ENCODE measurements at places on chromosomes 16 and 17.
A peak's percentile ranks its signal among the peaks of the same experiment; 100 is the strongest.

DNA sequence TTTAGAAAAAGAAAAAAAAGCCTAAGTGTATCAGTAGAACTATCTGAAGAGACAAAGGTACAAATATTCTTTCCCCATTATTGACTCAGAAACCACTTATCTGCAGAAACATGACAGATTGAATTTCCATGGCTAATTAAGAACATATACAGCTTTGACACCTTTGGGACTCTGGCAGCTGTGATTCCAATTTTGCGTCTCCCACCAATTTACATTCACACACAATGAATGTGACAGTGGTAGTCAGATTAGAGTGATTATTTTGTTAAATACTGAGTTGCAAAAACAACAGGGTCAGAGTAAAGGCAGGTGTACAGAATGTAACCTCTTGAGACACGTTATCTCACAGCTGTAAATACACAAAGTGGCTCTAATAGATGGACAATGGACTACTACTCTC lies 5.3 kb upstream of the PPM1D start:
- DNase-seq = no peak

GRCh38 chr17:16820161-16820877 lies 130.3 kb downstream of the CCDC144A start:
- no peak for DNase-seq

DNA sequence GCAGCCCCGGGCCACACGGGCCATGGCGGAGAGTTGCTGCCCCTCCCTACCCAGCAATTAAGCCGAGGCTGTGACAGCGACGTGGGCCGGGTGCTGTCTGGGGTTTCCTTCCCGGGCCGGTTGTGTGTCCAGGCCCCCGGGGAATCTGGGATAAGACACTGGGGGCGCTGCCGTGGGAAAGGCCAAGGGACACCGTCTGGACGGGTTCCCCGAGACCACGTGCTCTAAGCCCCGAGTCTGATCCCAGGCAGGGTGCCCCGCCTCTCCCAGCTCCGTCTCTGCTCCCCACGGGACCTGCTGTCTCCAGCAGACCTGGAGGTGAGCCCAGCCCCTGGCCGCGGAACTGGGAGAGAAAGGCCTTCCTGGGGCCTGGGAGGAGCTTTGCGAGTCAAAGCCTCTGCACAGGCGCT lies 92.2 kb downstream of the IRX3 start:
- DNase-seq = no peak

DNA sequence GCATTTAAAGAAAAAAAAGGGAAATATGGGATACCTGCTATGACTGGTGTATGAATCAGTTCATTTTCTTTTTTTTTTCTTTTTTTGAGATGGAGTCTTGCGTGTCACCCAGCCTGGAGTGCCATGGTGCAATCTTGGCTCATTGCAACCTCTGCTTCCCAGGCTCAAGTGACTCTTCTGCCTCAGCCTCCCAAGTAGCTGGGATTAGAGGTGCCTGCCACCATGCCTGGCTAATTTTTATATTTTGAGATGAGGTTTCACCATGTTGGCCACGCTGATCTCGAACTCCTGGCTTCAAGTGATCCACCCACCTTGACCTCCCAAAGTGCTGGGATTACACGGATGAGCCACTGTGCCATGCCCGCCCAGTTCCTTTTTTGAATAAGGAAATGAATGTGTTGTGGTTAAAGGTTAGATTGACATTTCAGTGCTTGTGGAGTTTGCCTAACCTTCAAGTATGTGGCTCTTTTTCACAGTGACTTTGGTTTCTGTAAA lies 7.7 kb downstream of the HAPSTR1 start:
- peak; percentile 34 for DNase-seq

DNA sequence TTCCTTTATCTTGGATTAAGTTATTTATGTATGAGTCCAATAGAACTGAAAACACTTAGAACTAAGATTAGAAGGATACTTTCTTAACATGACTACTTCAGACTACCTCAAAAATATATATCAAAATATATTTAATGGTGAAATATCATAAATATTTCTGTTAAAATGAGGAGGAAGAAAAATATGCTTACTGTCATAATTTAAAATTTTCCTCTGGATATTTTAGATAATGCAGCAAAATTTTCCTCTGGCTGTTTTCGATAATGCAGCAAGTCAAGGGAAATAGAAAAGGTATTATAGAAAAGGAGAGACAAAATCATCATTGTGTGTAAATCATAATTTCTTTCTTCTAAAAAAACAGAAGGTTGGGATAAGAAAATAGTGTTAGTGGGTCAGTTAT lies 263.3 kb downstream of the HS3ST3A1 start:
- DNase-seq = no peak

GRCh38 chr16:27489906-27490305 lies 59.8 kb downstream of the GTF3C1 start:
- no peak for DNase-seq

Data from EH (cell line).